ENCODE measurements at places on chromosomes 13 and 19.

- DNase-seq, result peak; percentile 35
These were observed 79.3 kb downstream of the KDM4B start for GRCh38 chr19:5048091-5048726.

DNA sequence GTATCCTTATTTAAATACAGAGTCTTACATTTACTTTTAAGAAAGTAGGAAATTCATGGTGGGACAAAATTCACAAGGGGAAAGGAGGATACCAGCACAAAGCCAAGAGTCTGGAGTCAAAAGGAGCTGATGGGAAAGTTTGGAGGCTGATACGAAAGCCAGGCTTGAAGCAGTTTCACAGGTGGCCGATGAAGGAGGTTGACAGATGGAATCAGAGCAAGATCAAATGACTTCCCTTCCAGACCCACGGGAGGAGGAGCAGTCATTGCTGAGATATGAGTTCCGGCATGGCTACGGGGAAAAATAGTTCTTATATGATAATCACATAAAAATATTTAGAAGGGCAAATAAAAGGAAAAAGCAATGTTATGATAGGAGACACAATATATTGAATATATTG lies 65.0 kb downstream of the DGKH start:
- DNase-seq, result no peak

GRCh38 chr13:102487330-102487729 lies 85.5 kb upstream of the FGF14 start:
- no peak for DNase-seq

DNA sequence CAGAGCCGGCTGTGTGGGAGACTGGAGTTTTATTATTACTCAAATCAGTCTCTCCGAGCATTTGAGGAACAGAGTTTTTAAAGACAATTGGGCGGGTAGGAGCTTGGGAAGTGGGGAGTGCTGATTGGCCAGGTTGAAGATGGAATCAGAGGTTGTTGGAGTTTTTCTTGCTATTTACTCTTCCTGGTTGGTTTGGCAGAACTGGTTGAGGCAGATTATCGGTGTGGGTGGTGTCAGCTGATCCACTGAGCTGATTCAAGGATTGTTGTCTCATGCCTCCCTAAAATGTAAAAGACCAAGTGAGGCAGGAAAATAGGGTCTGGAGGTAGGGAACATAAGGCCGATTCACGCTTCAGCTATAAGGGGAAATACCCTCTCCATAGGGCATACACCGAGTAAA lies 1.3 kb upstream of the TDRD12 start:
- no peak for DNase-seq

DNA sequence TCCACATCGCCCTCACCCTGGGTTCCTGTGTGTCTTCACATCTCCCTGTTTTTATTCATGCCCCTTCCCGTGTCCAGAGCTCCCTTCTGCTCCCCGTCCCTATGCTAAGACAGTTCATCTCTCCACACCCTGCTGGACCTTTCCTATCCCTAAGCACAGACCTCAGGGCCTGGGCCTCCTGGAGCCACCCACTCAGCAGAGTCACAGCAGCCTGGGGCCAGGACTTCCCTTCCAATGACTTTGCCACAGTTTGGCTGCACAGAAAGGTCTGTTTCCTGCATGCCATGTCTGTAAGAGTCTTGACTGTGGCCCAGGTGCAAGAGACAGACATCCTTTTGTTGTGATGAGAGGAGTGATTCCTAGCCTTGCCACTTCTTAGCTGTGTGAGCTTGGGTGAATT lies 470.7 kb downstream of the TSHZ3 start:
- no peak for DNase-seq

- DNase-seq, result peak; percentile 87
These were observed 703 bp upstream of the PLEKHG2 start for GRCh38 chr19:39411832-39412099.

- DNase-seq, result no peak
These were observed 22.8 kb downstream of the COL4A2 start for GRCh38 chr13:110329798-110330461.

DNA sequence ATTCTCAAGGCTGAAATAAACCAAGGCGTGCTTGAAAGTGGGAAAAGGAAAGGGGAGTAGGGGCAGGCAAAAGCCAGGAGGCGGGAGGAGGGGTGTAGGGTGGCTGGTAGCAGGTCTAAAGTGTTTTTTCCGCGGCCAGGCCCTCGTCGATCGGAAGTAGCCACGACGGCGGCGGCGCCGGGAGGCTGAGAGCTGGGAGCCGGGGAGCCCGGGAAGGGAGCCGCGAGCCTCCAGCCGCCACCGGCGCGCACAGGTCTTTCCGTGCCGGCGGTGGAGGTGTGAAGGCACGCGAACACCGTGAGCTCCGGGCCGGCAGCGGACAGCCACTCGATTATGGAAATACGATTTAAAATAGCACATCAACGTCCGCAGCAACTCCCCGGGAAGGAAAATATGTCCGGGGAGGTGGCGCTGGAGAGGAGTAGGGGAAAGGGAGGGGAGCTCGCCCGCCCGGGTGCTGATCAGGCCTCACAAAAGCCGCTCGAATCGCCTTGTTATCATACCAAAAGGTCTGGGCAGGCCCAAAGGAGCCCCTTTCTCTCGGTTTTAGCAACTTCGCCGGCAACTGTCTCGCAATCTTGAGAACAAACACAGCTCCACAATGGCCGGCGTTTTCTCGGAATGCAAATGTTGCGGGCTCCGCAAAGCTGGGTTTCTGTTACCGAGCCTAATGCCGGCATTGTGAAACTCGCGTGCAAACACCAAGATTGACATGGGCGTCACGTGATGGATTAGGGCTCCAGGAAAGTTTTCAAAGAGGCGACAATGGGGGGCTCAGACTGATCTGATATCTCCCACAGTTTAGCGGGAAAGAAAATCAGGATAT lies 2.9 kb upstream of the PCDH8 start:
- no peak for DNase-seq

GRCh38 chr19:18119717-18120105 lies 22.1 kb downstream of the MAST3 start:
- peak; percentile 62 for DNase-seq

DNA sequence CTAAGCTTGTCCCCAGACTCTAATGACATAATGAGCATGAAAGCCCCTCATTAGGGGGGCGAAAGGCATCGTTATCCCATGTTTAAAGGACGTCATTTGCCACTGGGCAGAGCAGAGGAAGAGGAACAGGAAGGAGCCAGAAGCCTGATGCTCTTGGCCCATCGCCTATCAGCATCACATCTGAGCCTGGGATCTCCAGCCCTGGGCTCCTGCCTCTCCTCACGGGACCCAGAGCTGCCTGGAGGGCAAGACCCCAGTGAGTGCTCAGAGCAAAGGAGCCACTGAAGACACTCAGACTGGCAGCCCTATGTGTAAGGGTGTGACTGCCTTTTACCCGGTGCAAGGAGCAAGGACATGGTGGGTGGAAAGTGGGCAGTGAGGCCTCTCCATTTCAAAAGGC lies 115.0 kb upstream of the ZNF507 start:
- no peak for DNase-seq

- no peak for DNase-seq
These were observed 341.0 kb downstream of the DNAJC15 start for GRCh38 chr13:43364210-43365038.

- no peak for DNase-seq
These were observed 615.9 kb downstream of the TBC1D4 start for GRCh38 chr13:74866101-74866500.

- no peak for DNase-seq
These were observed 69.8 kb upstream of the RGCC start for GRCh38 chr13:41387576-41387975.

GRCh38 chr19:5697022-5697889 lies 7.2 kb downstream of the RPL36 start:
- DNase-seq, result no peak

DNA sequence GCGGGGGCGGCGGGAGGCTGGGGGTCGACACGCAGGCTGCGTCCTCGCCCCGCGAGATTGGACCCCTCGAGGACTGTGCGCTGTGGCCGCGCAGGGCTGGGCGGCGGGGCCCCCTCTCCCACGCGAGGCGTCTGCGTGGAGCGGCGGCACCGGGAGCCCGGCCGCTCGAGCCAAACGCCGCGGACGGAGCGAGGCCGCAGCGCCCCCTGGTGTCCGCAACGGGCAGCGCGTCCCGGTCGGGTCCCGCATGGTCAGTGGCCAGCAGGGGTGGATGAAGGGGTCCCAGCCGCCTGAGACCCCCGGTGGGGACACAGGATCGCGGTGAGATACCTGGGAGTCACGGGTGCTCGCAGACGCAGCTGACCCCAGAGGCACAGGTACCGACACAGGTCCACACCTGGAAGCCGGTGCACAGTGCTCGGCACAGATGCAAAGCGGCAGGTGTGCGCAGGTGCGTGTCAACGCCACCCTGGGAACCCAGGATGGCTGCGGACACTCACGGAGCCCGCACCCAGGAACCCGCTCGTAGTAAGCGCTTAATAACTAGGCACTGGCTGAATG lies 2.1 kb upstream of the CIRBP start:
- DNase-seq, result no peak

- no peak for DNase-seq
These were observed 499.5 kb upstream of the GPC6 start for GRCh38 chr13:92727118-92727517.

GRCh38 chr19:36081385-36081784 lies 26.7 kb downstream of the WDR62 start:
- no peak for DNase-seq

DNA sequence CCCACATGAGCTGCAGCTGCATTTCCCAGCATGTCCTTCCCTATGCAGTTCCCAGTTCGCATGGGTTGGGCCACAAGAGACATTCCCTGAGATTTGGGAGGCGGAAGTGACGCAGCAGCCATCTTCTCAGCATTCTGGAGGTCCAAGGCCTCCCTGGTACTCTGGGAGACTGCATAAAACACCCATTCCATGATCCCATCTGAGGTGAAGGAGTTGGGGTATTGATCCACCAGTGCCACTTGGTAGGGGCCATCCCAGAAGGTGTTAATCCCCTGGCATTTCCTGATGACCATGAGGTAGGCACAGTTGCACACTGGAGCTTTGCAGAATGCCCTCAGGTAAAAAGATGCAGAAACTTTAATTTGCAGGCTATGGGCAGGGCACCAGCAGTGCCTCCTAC lies 25.4 kb downstream of the POP4 start:
- DNase-seq, result no peak

GRCh38 chr13:27704681-27705080 lies 83.0 kb downstream of the POLR1D start:
- no peak for DNase-seq

- DNase-seq, result no peak
These were observed 39.7 kb downstream of the THSD1 start for GRCh38 chr13:52366291-52366690.

DNA sequence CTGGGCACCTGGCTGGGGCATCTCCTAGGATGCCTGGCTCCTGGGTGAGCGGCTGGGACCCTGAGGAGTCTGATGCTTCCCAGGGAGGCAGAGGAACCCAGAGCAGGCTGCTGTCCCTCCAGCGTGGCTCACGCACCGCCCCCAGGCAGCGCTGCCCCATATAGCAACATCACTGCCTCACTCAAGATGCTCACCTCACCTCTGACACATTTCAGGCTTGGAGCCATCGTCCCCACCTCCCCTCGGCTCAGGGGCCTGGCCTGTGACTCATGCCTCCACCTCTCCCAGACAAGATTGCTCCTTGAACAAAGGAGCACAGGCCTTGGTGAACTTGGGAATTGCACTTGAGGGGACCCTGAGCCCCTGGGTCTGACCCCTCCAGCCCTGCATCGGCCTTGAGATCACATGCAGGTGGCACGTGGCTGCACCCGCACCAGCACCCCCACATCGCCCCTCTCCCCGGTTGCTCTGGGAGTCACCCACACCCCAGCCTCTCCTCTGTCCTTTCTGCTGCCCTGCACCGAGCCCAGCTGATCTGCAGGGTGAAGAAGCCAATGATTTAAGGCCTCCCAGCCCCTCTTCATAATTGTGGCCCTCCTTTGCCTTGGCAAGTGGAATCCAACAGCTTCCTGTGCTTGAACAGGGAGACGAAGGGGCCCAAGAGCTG lies 11.2 kb downstream of the CEBPA start:
- no peak for DNase-seq

- DNase-seq, result no peak
These were observed 375.8 kb upstream of the TSHZ3 start for GRCh38 chr19:31725051-31725450.
